ENCODE measurements at places on chromosomes 11 and 22. TPM values are rescaled to one million over a fixed set of nuclear protein-coding genes. Genes with fewer than 3 reads are reported as not detected.

The C11orf42 gene
- not detected for total RNA-seq

The CD3D gene
- not detected for total RNA-seq

The OR51B2 gene
- total RNA-seq, result not detected

The PVALB gene
- not detected for total RNA-seq

The OR51B5 gene
- total RNA-seq, result not detected

The TEX12 gene
- total RNA-seq, result not detected

The PGA5 gene
- not detected for total RNA-seq

The MIAT gene
- 0.22 TPM for total RNA-seq

Data from lung microvascular endothelial cell (primary cell).